ENCODE measurements at places on chromosomes 12 and 14.

DNA sequence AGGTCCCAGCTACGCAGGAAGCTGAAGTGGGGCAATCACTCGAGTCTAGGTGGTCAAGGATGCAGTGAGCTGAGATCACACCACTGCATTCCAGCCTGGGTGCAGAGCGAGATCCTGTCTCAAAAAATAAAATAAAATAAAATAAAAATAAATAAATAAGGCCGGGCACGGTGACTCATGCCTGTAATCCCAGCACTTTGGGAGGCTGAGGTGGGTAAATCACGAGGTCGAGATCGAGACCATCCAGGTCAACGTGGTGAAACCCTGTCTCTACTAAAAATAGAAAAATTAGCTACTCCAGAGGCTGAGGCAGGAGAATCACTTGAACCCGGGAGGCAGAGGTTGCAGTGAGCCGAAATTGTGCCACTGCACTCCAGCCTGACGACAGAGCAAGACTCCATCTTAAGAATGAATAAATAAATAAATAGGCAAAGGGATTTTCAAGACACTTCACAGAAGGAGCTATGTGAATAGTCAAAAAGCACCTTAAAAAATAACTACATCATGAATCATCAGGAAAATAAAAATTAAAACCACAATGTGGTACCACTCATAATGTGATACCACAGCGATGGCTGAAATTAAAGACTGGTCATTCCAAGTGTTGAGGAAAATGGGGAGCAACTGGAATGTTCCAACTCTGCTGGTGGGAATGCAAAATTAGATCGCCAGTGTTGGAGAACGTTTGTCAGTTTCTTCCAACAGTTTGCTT, 92.9 kb upstream of the TBX3 start:
- DNase-seq = no peak

DNA sequence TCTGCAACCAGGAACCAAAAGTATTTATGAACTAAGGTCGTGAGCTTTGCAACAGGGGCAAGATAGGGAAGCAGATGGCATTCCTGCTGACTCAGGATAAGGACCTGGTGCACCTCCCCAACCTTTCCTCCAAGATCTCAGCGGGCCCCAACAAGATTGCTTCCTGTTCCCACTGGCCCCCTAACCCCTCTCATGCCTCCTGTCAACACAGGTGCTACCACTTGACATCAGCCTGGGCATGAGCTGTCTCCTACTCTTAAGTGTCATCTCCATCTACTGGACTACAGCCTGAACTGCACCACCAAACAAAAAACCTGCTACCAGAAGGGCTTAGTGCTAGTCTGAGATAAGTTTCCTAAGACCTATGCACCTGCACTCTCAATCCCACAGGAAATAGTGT, 32.7 kb downstream of the MED6 start:
- no peak for DNase-seq

DNA sequence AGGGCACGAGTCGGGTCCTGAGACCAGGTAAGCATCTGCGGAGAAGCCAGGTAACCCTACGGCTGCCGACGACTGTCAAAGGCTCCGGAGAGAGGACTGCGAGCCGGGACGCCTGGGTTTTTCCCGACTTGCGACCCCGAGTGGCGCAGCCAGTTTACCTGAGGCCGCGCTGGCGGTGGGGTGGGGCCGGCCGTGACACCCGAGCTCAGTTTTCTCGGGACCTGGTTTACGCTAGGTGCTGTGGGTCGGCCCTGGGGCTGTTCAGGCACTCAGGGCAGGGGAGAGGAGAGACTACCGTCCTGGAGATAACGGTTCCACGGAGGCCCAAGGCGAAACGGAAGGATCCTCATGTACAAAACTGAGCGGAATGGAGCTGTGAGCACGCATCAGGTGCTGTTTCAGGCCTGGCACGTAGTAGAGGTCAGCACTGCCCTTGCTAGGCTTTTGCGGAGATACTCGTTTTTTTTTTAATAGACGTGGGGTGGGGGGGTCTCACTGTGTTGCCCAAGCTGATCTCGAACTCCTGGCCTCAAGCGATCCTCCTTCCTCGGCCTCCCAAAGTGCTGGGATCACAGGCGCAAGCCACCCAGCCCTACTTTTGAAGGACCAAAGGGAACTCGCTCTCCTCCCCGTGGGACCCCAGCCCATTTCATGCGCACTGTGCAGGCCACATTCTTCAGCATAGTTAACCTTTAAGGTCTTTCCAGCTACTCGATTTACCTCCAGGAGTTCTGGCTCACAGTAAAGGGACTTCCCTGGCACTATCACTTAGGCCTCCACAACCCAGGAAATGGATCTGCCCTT, 471 bp downstream of the MTRFR start:
- no peak for DNase-seq

DNA sequence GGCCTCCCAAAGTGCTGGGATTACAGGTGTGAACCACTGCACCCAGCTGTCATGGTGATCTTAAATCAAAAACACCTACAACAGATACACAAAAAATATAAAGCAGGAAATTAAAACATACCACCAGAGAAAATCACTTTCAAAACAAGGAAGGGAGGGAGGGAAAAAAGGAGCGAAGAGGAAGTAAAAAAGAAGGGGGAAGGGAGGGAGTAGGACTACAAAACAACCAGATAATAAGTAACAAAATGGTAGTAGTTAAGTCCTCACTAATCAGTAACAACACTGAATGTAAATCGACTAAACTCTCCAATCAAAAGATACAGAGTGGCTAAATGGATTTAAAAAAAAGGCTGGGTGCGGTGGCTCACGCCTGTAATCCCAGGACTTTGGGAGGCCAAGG, 89.0 kb downstream of the SH2B3 start:
- no peak for DNase-seq

- no peak for DNase-seq
Observed at GRCh38 chr14:104686624-104687517, 2.5 kb upstream of the INF2 start.

- DNase-seq = no peak
Observed at GRCh38 chr14:60963761-60964160, 17.1 kb downstream of the TRMT5 start.

DNA sequence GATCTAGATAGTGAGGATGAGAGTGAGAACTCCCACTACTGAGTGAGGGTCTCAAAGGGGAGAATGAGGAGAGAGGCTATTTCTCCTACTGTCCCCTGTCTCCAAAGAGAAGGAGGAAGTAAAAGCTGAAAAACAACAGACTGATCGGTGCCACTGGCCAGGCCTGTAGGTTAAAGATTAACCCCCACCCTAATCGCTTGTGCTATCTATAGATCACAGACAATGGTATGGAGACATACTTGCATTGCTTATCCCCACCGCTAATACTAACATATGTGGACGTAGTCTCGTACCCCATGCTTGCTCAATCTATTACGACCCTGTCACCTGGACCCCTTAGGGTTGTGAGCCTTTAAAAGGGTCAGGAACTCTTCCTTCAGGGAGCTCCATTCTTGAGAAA, 777.9 kb upstream of the TMEM132C start:
- DNase-seq = no peak
